ENCODE measurements at places on chromosomes 16 and 17.

DNA sequence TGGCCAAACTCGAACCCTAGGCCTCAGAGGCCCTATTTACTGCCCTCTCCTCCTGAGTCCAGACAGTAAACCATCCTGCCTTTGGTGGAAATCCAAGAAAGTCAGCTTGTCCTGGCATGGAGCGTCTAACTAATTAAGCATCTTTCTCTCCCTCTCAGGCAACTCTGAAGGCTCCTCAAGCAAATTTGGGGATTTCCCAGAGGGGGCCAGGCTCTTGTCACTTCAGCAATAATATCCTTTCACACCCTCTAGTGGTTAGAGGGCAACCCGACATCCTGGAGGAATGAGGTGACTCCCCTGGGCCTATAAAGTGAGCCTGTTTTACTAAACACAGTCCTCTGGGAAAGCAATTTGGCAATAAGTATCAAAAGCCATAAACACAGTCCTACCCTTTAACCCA lies 60.4 kb downstream of the NOG start:
- peak; percentile 43 for DNase-seq

DNA sequence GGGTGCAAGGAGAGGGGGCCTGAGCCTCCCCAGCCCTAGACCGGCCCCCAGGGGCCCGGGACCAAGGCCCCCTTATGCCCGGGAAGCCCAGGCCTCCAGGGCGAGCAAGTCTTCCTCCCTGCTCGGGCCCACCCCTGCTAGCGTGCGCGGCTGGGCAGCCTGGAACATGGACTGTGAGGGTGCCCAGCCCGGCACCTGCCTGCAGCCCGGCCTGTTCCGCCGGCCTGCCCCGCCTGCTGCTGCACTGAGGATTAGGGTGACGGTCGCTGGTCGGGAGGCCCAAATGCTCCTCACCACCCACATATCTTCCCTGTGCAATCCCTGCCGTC lies 6.0 kb downstream of the HS3ST6 start:
- DNase-seq: no peak

- DNase-seq: no peak
Measured at GRCh38 chr17:73172252-73172651, 7.4 kb downstream of the SSTR2 start.

- DNase-seq: no peak
Measured at GRCh38 chr16:57042157-57043111, 49.9 kb upstream of the CPNE2 start.

DNA sequence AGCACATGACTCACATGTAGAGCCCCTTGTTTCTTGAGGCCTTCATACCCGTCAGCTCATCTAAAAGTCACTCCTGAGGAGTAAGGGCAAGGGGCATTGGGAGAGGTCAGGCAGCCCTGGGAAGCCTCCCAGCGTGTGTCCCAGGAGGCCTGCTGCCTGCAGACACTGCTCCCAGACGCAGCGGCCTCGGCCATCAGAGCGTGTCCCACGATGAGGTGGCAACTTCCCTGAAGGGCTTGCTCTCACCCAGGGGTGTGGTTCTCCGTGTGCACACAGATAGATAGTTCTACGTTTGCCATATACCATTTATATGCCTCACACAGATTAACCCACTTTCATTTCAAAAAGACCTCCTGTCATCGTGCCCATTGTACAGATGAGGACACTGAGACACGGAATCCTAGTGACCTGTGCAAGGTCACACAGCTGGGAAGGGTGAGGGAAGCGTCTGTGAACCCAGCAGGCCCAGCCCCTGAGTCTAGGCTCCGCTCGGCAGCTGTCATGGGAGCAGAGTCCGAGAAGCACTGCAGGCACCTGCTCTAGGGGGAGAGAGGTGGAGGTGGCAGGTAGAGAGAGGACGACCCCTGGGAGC lies 8.3 kb downstream of the TUBB3 start:
- DNase-seq: peak; percentile 40

DNA sequence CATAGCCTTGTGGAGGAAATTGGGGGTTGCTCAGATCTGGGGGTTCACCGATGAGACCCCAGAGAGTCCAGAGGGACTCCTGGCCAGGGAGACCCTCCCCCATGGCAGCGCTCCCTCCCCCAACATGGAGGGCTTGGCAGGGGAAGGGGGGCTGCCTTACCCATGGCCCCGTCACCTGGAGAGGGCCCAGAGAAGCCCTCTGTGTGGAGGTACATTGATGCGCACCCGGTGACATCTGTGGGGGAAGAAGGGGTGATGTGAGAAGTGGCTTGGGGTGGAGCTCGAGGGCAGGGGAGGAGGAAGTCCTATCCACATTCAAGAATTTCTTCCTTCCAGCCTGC lies 16.2 kb downstream of the ETV4 start:
- no peak for DNase-seq

- DNase-seq: no peak
Measured at GRCh38 chr17:38741921-38742410, 6.2 kb downstream of the PCGF2 start.

DNA sequence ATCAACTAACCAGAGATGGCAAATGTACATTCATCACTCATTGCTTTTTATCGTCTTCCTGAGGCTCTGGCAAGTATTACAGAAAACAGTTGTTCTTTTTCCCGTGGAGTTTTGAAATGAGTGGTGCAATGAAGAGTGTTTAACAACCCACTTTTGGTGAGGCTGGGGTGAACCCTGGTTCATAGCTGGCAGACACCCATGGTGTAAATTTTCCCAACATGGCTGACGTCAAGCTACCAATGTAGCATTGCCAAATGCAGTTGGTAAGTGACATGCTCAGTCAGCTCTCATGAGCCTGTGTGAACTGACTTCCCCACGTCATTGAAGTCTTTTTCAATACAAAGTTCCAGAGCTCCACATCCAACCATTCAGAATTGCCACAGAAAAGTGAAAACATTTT lies 386.2 kb downstream of the TMEM114 start:
- DNase-seq: no peak

DNA sequence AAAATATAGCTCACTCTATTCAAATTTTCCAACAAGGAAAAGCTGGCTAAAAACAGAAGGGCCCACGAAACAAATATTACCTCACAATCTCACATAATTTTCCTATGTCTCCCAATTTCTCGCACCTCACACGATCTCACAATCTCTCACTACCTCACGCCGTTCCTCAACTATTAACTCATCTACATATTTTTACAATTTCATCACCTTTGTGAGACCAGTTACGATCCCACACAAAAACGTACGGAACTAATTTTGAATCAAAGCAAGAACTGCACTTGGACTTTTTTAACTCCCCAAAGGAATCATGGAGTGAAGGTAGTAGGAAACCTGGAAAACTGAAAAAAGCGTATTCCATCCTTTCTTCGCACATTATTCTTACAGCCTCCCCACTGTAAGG lies 1.1 kb downstream of the CBX1 start:
- DNase-seq: peak; percentile 10

DNA sequence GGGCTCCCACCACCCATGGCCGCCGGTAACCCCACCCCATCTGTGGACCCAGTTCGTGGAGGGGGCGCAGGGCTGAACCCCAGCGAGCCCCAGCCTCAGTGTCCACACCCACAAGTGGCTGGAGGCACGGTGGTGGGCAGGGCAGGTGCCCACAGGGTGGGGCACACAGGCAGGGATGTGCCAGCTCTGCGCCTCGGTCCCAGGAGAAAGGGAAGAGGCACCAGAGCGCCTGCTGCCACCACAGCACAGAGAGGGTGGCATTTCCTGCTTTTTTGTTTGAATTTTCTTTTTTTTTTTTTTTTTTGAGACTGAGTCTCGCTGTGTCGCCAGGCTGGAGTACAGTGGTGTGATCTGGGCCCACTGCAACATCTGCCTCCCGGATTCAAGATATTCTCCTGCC lies 19.0 kb downstream of the ZFPM1 start:
- no peak for DNase-seq

GRCh38 chr17:73369111-73369521 lies 57.3 kb upstream of the CDC42EP4 start:
- no peak for DNase-seq

DNA sequence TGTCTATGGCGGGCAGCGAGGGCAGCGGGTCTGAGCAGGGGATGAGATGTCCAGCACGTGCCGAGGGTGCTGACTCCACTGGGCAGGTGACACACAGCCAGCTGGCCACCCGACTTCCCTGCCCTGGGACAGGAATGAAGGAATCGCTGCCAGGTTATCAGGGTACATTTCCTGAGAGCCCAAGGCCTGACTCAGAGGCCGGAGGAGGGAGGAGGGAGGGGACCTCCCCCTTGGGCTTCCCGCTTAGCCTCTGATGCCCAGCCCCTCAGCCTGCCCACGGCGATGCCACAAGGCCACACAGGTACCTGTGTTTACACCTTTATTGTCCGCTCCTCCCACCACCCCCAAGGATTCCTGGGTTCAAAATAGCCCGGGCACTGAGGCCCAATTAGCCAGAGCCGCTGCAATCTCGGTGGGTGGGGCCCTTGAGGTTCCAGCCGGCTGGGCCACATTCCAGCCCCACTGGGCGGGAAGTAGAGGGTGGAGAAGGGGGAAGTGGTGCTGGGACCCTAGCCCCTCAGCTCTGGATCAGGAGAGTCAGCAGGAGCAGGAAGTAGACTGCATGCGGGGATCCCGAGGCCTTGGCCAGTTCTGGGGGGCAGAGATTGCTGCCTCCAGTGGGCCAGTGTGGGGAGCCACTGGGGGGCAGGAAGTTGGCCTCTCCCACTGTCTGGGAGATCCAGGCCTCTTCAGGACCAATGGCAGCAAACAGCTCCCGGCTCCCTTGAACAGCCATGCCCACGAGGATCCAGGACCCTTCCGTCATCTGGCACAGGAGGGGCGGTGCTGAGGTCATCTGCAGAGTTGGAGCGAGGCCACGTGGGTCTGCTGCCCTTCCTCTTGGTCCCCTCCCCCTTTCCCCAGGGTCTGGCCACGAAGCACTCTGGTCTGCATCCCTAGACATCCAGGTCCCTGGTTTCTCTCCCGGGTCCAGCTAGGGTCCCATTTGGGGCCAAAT lies 3.4 kb upstream of the PRSS8 start:
- peak; percentile 89 for DNase-seq

DNA sequence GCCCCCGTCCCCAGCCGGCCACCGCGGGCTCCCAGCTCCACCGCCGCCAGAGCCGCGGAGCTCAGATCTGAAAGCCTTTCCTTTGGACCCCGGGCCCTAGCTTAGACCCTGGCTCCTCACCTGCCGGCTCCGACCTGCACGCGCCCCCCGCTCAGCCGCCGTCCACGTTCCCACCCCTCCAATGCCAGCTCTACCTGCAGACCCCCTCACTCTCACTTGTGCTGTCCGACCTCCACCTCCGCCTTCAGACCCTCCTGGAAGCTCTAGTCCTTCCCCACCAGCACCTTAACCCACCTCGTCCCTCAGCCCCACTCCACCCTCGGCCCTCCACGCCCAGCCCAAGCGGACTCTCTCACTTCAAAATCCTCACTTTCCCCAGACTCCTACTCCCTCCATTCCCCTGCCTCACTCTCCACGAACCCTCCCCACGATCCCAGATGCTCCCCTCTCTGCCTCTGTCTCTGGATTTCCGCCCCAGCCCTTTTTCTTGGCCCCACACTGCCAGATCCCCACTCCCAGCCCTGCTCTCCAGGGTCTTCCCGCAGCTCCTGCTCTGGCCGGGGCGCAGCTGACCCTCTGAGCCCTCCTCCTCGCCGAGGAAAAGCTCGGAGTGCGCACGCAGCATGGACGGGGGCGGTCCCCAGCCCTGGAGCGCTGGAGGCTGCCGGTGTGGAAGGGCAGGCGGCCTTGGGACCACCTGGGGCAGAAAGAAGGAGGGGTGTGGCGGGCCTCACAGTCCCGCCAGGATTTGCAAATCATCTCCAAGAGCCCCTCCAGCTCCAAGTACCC lies at the start of gene TMEM114:
TSS of gene TMEM114 (minus strand) at position 612 of the 789 bp plus-strand sequence. CDS start 673 bp downstream, outside the sequence.
- DNase-seq: no peak

DNA sequence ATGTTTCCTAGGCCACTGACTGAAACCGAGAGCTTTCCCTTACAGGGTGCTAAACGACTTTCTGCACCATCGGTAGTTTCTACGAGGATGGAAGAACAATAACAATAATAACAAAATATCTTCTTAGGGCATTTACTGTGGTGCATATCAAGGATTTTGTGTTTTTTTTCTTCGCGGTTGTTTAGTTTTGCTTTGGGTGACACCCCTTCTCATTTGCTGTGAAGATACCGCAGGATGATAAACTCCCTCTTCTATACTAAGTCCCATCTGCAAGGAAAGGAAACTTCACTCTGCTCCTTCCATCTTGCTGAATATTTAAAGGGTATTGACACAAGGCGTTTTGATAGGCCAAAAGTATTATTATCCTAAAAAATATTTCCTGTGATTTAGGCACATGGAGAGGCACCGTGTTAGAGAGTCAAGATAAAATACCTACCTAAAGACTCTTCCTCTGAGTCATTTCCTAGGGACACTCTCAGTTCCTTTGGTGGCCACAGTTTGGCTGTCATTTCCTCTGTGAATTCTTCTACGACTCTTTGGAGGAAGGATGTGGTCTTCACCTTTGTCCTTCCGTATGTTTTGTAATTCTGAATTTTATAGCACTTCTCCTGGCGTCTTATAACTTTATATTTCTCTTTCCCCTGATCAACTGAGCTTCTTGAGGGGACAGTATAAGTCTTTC lies 318.8 kb downstream of the CDH13 start:
- no peak for DNase-seq

DNA sequence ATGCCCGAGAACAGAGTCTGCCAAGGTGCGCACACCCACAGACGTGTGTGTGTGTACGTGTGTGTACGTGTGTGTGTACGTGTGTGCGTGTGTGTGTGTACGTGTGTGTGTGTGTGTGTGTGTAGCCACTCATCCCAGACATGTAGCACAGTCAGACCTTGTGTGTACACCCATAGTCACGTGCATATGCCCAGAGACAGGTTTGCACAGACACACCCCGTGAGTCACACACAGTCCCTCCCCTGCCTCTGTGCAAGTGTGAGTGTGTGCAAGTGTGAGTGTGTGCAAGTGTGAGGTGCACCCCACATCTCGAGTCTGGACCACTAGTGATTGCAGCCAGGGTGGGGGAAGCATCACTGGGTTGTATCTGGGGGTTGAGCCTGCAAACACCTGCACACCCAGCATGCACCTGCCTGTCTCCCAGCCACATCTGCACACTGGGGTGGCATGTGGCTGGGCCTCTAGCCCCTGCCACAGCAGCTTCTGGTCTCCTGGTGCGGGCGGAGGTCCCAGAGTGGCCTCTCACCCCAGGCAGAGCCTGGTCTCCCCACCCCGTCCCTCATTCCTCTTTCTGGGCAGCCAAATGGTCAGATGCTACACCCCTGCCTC lies 23.6 kb downstream of the BAHCC1 start:
- DNase-seq: no peak

GRCh38 chr16:29674188-29674587 lies 4.8 kb upstream of the QPRT start:
- DNase-seq: no peak
